ENCODE measurements at places on chromosomes 7 and 10.

GRCh38 chr7:107581387-107582013 is 1.5 kb downstream of the BCAP29 start:
- DNase-seq: no peak

- DNase-seq: no peak
These were observed 87.9 kb downstream of the VIPR2 start for GRCh38 chr7:159056737-159057136.

GRCh38 chr7:85765698-85766298 is 578.9 kb upstream of the SEMA3D start:
- no peak for DNase-seq

DNA sequence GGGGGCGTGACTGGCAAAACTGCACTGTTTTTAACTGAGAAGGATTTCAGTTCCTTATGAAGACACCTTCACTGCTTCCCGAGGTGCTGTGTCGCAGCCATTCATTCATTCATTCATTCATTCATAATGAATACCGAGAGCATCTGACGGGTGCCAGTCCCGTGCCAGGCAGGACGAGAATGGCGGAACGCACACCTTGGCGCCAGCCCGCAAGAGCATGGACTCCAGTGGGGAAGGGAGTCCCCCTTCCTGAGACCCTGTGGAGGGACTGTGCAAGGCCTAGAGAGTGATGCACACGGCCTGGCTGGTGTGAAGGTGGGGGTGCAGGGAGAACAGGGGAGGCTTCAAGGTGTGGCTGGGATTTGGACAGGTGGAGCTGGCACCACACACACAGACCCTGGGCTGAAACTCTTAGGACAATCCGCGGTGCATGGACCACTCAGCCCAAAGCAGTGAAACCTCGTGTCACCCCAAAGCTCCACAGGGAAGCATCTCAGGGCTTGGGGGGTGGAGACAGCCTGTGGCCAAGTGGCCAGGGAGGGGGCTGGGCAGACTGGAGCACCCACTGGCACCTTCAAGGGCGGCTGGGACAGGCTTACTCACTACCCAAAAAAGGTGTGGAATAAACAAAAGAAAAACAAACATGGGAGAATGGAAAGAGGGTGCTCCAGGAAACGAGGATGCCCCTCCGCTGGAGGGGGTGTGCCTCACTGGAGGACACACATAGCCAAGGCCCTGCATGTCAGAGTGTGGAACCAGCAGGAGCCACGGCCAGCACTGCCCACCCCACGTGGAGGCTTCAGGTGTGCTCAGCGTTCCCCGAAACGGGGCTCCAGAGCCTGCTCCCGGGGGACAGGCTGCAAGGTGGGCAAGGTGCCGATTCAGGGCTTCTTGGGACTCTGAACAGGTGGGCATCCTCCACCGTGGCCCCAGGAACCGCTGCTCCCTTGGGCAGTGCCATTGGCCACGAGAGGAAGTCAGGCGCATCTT is 37.7 kb downstream of the EBF3 start:
- DNase-seq: no peak

GRCh38 chr7:27064159-27064558 is 31.6 kb downstream of the HOXA1 start:
- DNase-seq: no peak

- DNase-seq: no peak
These were observed 138.3 kb upstream of the ADCY1 start for GRCh38 chr7:45435846-45436245.

DNA sequence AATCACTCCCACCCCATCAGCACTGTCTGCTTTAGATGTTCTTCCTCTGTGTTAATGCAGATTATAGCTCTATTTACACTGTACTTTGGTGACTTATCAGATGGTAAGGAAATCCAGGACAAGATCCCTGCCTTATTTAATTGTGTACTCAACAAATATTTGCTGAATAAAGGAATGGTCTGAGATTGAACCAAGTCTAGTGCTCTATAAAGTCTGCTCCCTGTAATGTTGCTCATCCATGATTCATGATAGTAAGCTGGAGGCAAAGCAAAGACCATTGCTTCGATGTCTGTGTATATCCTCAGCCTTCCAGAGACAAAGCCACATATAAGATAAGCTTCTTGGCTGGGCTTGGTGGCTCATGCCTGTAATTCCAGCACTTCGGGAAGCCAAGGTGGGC is 33.5 kb downstream of the PLCE1 start:
- DNase-seq: no peak

GRCh38 chr10:60043561-60044241 is 137.3 kb upstream of the CCDC6 start:
- DNase-seq: no peak

GRCh38 chr10:11756766-11757315 is 14.7 kb downstream of the ECHDC3 start:
- DNase-seq: no peak

DNA sequence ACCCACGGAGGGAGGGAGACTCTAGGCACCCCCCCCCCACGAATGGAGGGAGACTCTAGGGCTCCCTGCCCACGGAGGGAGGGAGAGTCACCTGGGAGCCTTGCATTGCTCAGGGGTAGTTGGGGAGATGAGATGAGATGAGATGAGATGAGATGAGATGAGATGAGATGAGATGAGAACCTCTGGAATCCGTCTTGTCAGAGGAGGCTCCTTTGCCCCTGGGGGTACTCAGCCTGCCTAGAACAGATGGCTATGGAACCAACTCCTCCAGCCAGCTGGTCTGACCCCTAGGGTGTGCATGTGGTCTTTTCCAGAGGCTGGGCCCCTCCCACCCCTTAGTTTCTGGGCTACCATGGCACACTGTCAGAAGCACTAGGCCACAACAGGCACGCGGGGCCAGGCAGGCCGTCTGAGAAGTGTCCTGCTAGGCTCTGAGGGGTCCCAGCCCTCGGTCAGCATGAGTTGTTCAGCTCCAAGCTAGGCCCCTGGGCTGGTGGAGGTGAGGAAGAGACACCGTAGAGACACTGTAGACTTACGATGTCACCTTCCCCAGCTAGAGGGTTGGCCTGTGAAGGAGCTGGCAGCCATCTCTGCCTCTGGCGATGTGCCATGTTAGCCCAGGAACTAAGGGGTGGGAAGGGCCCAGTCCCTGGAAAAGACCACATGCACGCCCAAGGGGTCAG is 8.8 kb downstream of the TSPAN15 start:
- no peak for DNase-seq

DNA sequence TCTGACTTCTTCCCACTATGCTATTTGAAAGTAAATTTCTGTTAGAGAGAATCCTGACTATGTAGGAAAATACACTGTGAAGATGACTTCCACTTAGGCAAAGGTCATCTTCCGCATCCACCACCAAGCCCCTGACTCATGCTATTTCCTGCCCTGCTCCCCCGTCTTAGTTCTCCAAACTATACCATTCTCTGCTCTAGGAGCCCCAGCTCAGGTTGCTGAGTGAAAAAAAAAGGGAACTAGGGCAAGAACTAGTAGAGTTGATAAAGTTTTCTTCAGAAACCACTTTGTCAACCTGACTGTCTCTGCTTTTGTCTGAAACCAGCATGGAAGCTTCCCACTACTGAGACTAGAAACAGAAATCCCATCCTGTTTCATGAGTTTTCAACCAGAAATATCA is 96.9 kb downstream of the EVX1 start:
- no peak for DNase-seq

DNA sequence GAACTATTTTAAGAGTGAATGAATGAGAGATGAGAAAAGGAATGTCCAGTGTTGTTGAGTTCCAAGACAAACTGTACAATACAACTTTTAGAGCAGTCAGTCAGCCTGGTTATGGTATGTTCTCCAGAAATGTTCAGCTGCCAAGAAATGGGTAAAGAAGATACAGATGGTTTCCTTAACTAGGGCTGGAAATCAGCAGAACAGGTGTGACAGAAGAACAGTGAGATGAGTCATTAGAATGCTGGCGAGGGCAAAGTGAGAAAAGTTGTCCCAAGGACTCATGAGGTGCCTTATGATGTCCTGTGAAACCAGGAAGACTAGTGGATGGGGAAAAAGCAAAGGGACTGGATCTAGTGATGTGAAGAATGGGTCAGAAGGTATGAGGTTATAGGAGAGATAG is 20.8 kb upstream of the SEPTIN7 start:
- DNase-seq: no peak

- no peak for DNase-seq
These were observed 10.4 kb downstream of the SYPL1 start for GRCh38 chr7:106101726-106102125.

- DNase-seq: no peak
These were observed 40.6 kb upstream of the RBAK start for GRCh38 chr7:5005066-5005465.

GRCh38 chr10:60521974-60522405 is 132.3 kb upstream of the ANK3 start:
- DNase-seq: no peak

DNA sequence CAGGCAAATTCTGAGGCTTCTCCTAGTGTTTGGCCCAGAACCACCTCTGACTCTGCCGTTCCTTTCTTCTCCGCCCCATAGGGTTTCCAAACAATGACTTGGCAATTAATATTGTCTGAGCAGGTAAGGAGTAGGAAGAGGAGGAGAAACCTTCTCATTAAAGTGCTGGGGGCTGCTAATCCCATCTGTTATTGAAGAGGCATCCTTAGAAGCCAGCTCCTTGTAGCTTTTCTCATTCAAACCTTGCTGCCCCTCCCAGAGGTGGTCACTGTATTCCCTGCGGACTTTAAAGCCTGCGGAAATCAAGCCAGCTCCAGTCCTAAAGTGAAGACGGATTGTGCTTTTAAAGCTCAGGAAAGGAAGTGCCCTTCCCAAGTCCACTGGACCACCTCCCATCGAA is 1.4 kb upstream of the NKX1-2 start:
- no peak for DNase-seq

DNA sequence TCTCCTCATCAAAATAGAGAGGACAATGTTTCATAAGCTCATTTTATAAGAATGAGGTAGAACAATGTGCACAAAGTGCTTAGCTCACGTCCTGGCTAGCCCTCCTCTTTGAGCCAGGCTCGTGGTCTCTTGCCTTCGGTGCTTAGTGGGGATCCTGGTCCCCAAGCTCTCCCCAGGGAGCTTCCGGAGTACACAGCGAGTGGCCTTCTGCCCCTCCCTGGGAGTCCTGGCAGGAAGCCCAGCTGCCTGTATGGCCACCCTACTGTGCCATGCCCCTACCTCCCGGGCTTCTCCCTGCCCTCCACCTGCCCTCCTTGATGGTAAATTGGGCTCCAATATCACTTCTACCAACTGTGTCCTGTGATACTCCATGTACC is 868 bp downstream of the MYO1G start:
- DNase-seq: no peak

- no peak for DNase-seq
These were observed 691.8 kb downstream of the NXPH1 start for GRCh38 chr7:9125246-9125645.

DNA sequence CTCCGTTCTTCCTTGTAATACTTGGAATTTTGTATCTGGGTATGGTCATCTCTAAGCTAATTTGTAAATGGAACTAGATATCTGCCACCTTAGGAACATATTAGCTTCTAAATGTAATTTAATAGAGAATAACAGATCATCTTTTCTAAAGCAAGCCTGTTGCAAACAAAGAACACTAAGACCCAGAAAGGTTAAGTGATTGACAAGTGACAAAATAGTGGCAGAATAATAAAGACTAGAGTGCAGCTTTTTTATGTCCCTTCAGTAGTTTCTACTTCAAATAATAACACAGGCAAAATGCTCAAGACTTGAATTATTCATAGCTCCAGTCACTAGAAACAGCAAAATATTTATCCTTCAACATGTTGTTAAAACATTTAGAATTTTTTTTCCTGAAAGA is 91.7 kb downstream of the MET start:
- DNase-seq: no peak

DNA sequence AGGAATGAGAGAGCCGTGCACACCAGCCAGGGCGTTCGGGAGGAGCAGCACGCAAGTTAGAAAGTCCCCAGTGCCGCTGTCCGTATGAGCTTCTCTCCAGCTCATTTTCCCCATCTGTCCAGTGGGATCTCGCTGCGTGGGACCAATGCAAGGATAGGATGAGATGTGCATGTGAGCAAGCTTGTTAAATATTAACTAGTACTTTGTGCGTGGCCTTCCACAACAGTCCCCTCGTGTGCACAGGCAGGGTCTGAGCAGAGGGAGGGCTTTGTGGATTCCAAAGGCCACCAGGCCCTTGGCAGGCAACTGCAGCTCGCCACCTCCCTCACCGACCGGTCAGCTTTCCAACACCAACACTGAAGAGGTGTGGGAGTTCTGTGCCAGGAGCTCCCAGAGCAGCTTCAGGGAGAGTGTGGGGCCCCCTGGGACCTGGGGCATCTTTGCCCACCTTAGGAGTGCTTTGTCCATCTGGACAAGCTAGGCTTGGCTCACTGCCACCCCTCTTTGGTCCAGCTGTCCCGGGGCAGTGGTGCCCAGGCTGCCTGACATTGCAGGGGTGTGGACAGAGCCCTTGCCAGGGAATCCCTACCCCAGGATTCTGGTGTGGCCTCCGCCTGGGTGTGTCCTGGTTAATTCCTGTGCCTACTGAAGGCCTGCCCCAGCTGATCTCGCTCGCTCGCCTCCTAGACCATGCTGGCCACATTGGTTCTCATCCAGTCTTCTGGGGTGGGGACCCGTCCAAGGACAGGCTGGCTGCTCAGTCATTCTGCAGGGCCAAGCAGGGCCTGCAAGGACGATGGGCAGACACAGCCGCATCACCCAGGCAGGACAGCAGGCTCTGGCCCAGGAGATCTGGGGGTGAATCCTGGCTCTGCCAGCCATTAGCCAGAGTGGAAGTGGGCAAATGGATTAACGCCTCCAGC is 5.3 kb downstream of the FAM20C start:
- no peak for DNase-seq

DNA sequence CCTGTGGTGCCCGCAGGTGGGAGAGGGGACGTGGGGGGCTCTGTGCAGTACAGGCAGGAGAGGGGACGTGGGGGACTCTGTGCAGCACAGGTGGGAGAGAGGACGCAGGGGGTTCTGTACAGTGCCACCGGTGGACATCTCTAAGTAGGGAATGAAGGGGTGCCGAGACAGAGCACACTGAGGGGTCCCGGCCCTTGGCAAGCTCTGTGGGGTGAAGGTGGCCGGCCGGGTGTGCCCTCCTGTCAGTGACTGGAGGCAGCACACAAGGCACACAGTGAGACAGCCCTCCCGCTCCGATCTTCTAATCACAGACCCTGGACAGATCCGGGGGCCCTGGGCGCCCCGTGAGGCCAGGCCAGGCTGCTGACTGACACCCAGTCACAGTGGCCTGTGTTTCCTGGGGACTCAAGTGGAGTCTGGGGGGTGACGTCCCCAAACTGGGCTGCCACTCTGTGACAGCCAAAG is 11.2 kb downstream of the GPR146 start:
- DNase-seq: no peak

GRCh38 chr7:94060752-94061151 is 56.6 kb upstream of the BET1 start:
- DNase-seq: no peak

GRCh38 chr10:51445588-51445987 is 253.8 kb downstream of the CSTF2T start:
- DNase-seq: no peak

GRCh38 chr10:128245026-128245425 is 118.8 kb upstream of the MKI67 start:
- DNase-seq: no peak

- no peak for DNase-seq
These were observed 1.6 kb downstream of the FFAR4 start for GRCh38 chr10:93568105-93568390.

- DNase-seq: no peak
These were observed 59.2 kb downstream of the PUS7 start for GRCh38 chr7:105462765-105463420.

All from SJSA1 (cell line).